Nucleus accumbens (tissue), 56 donors: ENCODE measurements at places on chromosomes 13 and 19.
A peak's percentile ranks its signal among the peaks of the same experiment; 100 is the strongest.

DNA sequence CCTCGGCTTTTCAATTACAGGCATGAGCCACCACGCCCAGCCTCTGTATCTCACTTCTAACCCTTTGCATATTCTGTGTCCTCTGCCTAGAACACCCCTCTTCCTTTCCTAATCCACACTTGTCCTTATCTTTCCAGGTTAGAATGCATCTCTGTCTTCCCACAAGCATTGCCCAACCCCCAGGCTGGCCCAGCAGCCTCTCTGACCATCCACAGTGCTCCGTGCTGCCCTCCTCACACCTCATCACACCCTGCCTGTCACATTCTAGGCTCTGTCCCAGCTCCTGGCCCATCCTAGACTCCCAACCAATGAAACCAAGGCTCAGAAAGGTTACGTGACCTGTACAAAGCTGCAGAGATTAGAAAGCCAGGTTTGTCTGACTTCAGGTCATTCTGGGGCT lies 11.3 kb downstream of the JAK3 start:
- DNase-seq, result no peak

DNA sequence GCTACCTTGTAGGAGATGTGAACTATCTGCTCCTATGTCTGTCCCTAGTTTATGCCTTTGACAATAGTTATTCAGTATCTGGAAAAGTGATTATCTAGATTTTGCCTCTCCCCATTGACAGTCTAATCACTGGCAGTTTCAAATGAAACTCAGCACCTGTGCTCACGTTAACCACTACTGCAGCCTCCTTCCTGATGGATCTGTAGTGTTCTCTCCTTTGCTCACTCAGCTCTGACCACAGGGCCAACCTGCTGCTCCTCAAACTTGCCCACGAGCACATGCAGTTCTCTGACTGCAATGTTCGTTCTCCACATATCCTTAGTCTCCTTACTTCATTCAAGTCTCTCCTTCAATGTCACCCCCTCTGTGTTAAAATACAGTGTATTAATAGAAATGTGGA lies 230.1 kb downstream of the NHLRC3 start:
- DNase-seq, result no peak

- no peak for DNase-seq
These were observed 115.5 kb downstream of the LACC1 start for GRCh38 chr13:43994999-43995859.

DNA sequence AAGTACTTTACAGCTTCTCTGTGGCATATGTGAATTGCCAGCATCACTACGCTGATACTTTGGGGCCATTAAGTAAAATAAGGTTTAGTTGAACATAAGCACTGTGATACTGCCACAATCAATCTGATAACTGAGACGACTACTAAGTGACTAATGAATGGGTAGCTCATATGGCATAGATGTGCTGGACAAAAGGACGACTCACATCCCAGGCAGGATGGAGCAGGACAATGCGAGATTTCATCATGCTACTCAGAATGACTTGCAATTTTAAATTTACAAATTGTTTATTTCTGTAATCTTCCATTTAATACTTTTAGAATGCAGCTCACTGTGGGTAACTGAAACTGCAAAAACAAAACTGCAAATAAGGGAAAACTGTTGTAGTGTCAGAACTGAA lies 13.6 kb downstream of the CCDC122 start:
- DNase-seq, result no peak

- no peak for DNase-seq
These were observed 33.9 kb upstream of the CEACAM8 start for GRCh38 chr19:42628411-42629140.

DNA sequence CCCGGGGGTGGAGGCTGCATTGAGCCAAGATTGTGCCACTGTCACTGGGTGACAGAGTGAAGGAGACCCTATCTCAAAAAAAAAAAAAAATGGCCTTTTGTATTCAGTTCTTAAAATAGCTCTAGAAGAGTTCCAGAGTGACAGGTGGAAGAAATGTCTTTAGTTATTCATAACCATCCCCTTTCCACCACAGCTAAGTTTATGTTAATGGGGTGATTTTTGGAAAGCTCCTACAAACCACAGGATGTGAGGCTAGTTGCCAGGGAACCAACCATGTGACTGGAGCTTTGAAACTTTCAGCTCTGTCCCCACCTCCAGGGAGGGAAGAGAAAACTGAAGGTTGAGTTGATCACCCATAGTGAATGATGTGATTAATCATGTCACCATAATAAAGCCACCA lies 6.9 kb downstream of the ZNF490 start:
- DNase-seq, result peak; percentile 31

GRCh38 chr19:21848706-21849105 lies 12.7 kb upstream of the ZNF43 start:
- no peak for DNase-seq

DNA sequence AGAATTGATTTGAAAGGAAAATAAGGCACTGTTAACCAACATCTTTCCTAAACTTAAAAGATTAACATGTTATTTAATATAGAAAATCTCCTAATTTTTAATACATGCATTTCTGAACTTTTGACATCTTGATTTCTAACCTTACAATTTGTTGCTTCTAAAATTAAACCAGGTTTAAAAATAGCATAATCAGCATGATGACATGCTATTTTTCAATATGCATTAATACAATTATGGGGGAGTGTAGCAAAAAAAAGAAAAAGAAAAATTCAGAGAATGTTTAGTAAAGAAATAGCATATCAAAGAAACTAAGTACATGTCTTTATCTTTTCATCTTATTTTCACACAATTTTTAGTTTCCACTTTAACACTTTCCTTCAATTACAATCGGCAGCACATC lies 98.7 kb downstream of the PCDH9 start:
- DNase-seq, result no peak

- DNase-seq, result no peak
These were observed 543.0 kb downstream of the IRS2 start for GRCh38 chr13:109243311-109243951.

- DNase-seq, result no peak
These were observed 23.3 kb upstream of the SPART start for GRCh38 chr13:36369268-36370107.

- DNase-seq, result no peak
These were observed 1193.1 kb upstream of the MIR17HG start for GRCh38 chr13:90154311-90154960.

GRCh38 chr19:7678971-7679751 lies 1.5 kb upstream of the TRAPPC5 start:
- peak; percentile 31 for DNase-seq

GRCh38 chr13:38914070-38914469 lies 76.6 kb downstream of the STOML3 start:
- no peak for DNase-seq

GRCh38 chr13:34816245-34816884 lies 125.7 kb upstream of the NBEA start:
- DNase-seq, result peak; percentile 16

DNA sequence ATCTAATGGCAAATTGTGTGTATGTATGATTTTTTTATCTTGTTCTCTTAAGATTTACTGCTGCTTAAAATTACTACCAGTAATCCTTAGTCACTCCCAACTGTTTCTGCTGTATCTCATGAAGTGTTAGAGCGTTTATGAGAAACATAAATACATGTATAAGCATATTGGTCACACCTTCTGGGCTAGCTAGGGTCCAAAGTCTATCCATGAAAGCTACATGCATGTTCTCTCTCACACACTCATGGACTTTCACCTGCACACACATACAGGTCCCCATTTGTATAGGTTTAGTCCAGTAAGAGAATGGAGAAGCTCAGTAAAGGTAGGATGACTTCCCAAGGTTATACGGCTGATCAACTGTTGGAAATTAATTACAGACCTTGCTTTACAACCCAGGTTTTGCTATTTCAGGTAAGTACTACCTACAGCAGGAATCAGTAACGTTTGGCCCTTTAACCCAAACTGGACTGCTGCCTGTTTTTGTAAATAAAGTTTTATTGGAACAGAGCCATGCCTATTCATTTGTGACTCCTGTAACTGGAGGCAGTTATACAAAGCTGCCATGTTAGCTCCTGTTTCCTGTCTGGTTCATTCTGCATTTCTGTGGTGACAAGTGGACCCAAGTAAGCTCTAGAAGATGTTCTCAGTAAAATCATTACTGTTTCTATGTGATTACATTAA lies 15.3 kb downstream of the METTL21C start:
- no peak for DNase-seq

DNA sequence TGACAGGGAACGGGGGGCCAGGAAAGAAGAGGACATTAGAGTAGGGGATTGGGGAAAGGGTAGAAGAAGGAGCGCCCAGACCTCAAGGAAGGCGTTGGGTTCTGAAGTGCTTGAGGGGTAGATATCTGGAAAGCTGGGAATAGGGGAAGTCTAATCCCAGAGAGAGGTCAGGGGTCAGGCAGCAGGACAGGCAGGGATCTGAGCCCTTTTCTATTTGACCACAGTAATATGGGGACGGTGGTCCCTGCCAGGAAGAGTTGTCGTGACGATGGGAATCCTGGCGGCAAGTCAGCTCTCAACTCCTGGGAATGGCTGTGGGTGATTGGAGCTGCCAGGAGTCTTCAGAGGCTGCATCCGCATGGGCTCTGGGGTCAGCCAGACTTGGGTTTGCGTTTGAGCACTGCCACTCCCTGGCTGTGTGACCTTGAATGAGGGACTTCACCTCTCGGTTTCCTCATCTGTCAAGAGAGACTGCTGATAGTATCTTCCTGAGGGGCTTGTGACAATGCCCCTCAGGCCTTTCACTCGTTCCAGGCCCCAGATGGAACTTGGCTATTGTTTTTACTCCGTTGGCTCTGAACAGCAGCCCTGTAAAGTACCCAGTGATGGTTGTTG lies 1.3 kb downstream of the AP2A1 start:
- DNase-seq, result no peak

GRCh38 chr19:3125900-3126524 lies 9.8 kb upstream of the GNA15 start:
- DNase-seq, result no peak

- no peak for DNase-seq
These were observed 466.2 kb downstream of the TSHZ3 start for GRCh38 chr19:30883071-30883470.

GRCh38 chr19:3275583-3276340 lies 51.3 kb downstream of the CELF5 start:
- peak; percentile 77 for DNase-seq

DNA sequence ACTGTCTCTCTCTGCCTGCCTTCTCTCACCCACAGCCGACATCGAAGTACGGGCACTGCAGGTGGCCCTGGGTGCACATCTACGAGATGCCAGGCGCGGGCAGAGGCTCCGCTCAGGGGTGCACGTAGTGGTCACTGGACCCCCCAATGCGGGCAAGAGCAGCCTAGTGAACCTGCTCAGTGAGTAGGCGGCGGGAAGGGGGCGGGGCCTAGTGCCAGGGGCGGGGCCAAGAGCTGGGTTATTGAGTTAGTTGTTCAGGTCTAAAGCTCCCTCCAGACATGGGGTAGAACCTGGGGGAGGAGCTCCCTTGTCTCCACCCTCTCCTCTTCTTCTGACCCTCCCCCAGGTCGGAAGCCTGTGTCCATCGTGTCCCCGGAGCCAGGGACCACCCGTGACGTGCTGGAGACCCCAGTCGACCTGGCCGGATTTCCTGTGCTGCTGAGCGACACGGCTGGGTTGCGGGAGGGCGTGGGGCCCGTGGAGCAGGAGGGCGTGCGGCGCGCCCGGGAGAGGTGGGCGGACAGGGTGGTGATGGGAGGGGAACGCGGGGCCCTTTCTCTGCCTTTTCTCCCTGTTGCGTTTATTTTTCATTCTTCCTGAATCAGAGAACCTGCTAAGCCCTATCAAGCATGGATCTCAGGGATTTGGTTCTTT lies 1.9 kb downstream of the GTPBP3 start:
- no peak for DNase-seq

DNA sequence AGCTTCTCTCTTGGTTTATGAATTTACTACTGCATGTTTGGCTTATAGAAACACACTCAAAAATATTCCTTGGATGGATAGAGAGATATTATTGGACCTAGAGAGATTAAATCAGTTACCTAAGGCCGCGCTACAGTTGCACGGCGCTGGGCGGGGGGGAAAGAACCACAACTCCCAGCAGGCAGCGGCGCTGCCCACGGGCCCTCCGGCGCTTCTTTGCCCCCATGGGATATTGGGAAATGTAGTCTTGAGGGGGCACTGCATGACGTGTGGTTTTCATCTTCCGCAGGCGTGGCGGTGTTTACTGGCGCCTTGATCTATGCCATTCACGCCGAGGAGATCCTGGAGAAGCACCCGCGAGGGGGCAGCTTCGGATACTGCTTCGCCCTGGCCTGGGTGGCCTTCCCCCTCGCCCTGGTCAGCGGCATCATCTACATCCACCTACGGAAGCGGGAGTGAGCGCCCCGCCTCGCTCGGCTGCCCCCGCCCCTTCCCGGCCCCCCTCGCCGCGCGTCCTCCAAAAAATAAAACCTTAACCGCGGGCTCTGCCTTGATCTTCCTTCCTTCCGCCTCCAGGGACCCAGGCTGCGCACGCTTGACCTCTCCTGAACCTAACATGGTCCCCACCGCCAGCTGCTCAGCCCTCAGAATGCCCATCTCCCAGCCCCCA lies 4.8 kb downstream of the EMP3 start:
- peak; percentile 84 for DNase-seq

GRCh38 chr19:18668252-18668631 lies 15.2 kb upstream of the CRTC1 start:
- no peak for DNase-seq

GRCh38 chr19:15894359-15894758 lies 3.5 kb downstream of the CYP4F2 start:
- no peak for DNase-seq

DNA sequence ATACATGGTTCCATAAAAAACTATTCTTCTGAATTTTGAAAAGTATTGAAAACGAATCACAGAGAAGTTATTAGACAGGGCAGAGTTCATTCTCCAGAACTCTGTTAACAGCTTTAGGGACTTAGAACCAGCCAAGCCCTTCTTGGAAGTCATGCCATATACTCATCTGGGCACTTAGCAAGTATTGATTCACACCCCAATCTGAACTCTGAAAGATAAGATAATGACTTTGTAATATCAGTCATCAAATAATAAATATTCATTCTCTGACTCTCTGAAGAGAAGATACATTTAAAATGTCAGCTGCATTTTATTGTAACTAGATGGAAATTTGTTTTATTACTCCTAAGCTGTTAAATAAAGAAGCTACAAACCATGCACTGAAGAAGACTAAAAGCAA lies 43.8 kb upstream of the ITM2B start:
- DNase-seq, result no peak

- no peak for DNase-seq
These were observed 314.7 kb downstream of the OLFM4 start for GRCh38 chr13:53343361-53343744.

DNA sequence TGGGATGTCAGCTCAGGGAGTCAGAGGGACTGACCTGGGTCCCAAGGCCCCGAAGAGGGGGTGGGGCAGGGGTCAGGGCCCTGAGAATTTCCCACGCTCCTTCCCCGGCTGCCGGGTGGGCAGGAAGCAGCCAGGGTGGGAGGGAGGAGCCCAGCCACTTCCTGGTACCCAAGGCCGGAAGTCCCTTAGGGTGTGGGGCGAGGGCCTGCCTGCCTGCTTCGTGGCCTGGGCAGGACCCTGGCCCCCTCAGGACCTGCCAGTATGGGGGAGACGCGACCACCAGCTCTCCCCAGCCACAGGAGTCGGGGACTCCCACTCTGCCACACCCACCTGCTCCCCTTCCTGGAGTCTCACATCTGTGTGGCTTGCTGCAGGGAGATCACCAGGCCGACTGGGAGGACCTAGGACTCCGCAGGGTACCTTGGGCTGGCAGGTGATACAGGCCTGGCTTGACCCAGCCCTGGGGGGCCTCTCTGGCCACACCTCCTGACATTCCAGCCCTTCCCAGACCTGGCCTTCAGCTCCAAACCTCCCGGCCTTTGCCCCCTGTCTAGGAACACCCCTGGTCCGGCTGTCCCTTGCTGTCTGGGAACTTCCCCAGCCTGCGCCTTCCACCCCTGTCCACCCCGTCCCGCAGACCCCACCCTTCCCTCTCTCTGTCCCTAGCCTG lies 9.8 kb upstream of the CIRBP start:
- DNase-seq, result no peak
